WTC11 (cell line): ENCODE measurements at places on chromosomes 16 and 17.

GRCh38 chr17:76562734-76563148 is 22.9 kb downstream of the PRCD start:
- H3K4me3 ChIP-seq = no peak overlapping the region; the same call in 1 of the 2 replicates
- no peaks in the 10 kb centered on the region for H3K27me3 ChIP-seq
- no peak for DNase-seq
- H3K36me3 ChIP-seq = peaks cover 74% of the 10 kb centered on the region
- H3K27ac ChIP-seq = peak overlapping the region; percentile 77

DNA sequence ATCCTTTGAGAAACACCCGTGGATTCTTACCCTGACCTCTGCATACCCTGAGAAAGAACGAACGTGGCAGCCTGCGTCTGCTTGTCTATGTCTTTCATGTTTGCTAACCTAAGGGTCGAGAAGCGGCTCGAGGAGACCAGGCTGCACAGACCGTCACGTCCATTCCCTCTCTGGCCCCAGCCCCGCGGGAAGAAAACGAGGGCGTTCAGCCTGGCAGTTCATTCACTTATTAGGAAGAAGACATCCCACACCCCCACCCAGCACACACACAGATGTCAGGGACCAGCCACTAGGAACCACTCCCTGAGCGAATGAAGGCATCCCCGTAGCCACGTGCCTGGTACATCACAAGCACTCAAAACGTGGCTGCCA is 655 bp upstream of the MTHFSD start:
- H3K36me3 ChIP-seq = no peaks in the 10 kb centered on the region
- H3K4me3 ChIP-seq = peak overlapping the region; percentile 94
- DNase-seq = no peak
- H3K27me3 ChIP-seq = no peaks in the 10 kb centered on the region; the same call in 1 of the 2 replicates
- peaks cover 9% of the 10 kb centered on the region; the same call in 1 of the 2 replicates for H3K4me1 ChIP-seq

GRCh38 chr17:5249615-5250014 is 15.0 kb upstream of the SCIMP start:
- H3K36me3 ChIP-seq = no peaks in the 10 kb centered on the region
- H3K27me3 ChIP-seq = no peaks in the 10 kb centered on the region
- H3K4me1 ChIP-seq = peaks cover 5% of the 10 kb centered on the region; the same call in 1 of the 2 replicates
- H3K27ac ChIP-seq = no peak overlapping the region
- H3K4me3 ChIP-seq = no peak overlapping the region

GRCh38 chr17:29807520-29808361 is 122.3 kb downstream of the SSH2 start:
- no peak overlapping the region for H3K4me3 ChIP-seq
- peak; percentile 62 for DNase-seq
- no peak overlapping the region for H3K27ac ChIP-seq
- no peaks in the 10 kb centered on the region for H3K27me3 ChIP-seq
- peaks cover 6% of the 10 kb centered on the region; the same call in 1 of the 2 replicates for H3K4me1 ChIP-seq

DNA sequence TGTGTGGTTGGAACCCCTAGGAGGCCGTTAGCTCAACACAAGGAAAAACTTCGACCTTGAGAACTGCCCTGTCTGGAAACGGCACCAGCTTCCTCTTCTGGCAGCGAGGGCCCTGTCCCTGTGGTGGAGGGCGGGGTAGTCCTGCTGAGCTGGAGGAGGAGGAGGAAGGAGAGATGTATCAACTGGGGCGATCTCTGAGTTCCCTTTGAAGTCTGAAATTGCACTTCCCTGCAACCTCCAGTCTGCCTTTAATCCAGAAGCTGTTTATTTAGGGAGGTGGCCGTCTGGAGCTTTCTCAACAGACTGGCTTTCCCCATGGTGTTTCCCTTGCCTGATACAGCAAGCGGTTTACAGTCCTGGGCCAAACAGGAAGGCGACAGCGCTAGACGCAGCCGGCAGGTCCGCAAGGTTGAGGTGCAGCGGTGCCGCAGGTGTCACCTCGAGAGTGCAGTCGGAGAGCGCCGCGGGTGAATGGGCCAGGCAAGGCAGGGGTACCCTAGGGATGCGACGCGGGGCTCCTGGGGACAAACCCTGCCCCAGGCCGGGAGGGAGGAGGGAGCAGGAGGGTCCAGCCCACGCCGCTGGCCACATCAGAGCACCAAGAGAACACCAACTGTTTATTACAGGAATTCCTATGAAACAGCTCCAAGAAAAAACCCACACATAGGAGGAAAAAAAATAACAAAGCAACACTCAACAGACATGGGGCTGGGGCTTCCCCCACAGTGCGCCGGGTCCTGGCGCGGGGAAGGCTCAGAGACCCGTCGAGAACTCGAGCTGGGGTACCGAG is 11.4 kb upstream of the MRPS23 start:
- peaks cover 40% of the 10 kb centered on the region for H3K27me3 ChIP-seq
- H3K36me3 ChIP-seq = no peaks in the 10 kb centered on the region
- DNase-seq = peak; percentile 58
- peak overlapping the region; percentile 79 for H3K4me3 ChIP-seq

DNA sequence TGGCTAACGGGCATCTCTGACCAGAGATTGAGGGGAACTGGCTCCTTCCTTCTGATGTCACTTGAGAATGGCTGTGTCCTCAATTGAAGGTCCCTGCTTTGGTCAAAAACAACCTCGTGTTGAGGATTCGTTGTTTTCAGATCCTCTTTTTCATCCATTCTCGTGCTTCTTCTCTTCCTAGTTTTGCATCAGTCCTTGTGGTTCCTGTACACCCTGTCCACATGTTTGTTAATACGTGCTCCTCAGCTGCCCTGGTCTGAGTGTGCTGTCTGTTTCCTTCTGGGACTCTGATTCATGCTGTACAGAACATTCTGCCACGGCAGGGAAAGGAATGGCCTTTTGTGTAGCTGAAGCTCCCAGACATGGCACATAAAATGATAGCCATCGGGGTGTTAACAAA is 863.2 kb upstream of the GOT2 start:
- peaks cover 7% of the 10 kb centered on the region; the same call in 1 of the 2 replicates for H3K4me1 ChIP-seq
- DNase-seq = no peak
- H3K36me3 ChIP-seq = no peaks in the 10 kb centered on the region
- no peak overlapping the region for H3K4me3 ChIP-seq
- no peak overlapping the region for H3K27ac ChIP-seq

- H3K27ac ChIP-seq = no peak overlapping the region
- H3K4me1 ChIP-seq = peaks cover 10% of the 10 kb centered on the region; the same call in 1 of the 2 replicates
- peak; percentile 42 for DNase-seq
- peak overlapping the region; percentile 20; the same call in 1 of the 2 replicates for H3K4me3 ChIP-seq
- H3K36me3 ChIP-seq = no peaks in the 10 kb centered on the region
- peaks cover 39% of the 10 kb centered on the region for H3K27me3 ChIP-seq
Observed at GRCh38 chr17:12667299-12667958, 1.7 kb downstream of the MYOCD start.

- no peak overlapping the region for H3K4me3 ChIP-seq
- H3K27me3 ChIP-seq = peaks cover 3% of the 10 kb centered on the region; the same call in 1 of the 2 replicates
- peaks cover 7% of the 10 kb centered on the region for H3K36me3 ChIP-seq
- DNase-seq = no peak
- no peak overlapping the region for H3K27ac ChIP-seq
Observed at GRCh38 chr17:32901743-32902142, 24.8 kb upstream of the MYO1D start.

DNA sequence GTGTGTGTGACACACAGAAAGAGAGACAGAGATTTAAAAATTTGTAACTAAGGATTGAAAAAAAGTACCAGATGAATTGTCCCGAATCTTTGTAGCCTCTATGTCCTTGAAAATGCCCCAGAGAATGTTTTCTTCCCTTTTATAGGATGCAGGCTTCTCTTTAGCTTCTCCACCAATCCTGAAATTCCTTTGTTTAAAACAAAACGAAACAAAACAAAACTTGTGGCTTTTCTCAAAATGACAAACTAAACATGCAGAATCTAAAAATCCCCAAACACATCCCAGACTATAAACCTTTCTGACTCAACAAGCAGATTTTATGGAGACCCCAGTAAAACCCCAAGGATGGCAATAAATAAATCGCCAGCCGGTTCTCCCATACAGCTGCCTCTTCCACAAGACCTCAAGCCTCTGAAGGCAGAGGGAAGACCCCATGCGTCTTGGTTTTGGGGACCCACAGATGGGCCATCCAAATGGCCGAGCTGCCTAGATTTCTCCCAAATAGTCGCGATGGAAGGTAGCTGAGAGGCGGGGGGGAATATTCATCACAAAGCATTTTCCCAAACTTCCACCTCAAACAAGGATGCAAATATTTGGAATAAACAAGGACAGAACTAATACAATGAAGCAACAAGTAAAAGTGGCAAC is 269.5 kb upstream of the FOXF1 start:
- no peak for DNase-seq
- H3K27ac ChIP-seq = no peak overlapping the region
- H3K36me3 ChIP-seq = no peaks in the 10 kb centered on the region
- peaks cover 28% of the 10 kb centered on the region for H3K4me1 ChIP-seq
- no peaks in the 10 kb centered on the region for H3K27me3 ChIP-seq
- no peak overlapping the region for H3K4me3 ChIP-seq

- DNase-seq = no peak
- H3K4me1 ChIP-seq = peaks cover 5% of the 10 kb centered on the region
- H3K4me3 ChIP-seq = no peak overlapping the region
- no peaks in the 10 kb centered on the region for H3K36me3 ChIP-seq
- H3K27me3 ChIP-seq = no peaks in the 10 kb centered on the region
- no peak overlapping the region for H3K27ac ChIP-seq
Observed at GRCh38 chr17:33977729-33978514, 277.2 kb upstream of the CCL2 start.

DNA sequence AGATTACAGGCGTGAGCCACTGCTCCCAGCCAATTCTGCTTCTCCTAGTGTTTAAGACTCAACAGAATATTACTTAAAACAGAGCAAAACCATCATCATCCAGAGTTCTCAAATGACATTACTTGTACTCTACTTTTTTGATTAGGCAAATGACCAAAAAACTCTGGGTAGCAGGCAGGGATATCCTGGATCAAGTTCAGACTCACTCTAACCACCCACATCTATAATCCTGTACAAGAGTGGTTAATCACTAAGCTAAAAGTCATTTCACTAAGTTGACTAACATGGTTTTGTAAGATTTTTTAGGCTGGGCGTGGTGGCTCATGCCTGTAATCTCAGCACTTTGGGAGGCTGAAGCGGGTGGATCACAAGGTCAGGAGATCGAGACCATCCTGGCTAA is 6.8 kb downstream of the NAE1 start:
- peaks cover 66% of the 10 kb centered on the region for H3K36me3 ChIP-seq
- no peak for DNase-seq

- H3K4me1 ChIP-seq = peaks cover 25% of the 10 kb centered on the region
- peaks cover under 1% of the 10 kb centered on the region; the same call in 1 of the 2 replicates for H3K36me3 ChIP-seq
- no peak overlapping the region for H3K27ac ChIP-seq
- no peak for DNase-seq
- H3K27me3 ChIP-seq = no peaks in the 10 kb centered on the region
Observed at GRCh38 chr16:4055748-4056147, 60.5 kb downstream of the ADCY9 start.

DNA sequence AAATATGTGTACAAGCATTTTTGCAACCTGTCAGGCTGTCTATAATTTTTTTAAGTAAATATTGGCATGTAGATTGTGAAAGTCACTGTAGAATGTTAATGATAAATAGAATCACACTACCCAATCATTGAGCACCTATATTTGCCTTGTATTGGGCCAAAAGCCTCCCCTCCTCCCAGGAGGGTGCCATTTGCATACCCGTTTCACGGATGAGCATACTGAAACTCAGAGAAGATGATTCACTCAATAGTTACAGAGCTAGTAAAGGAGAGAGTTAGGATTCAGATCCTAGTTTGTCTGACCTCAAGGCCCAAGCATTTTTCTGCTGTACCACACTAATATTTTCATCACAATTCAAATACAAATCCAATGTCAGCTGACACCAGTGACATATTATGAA is 299.7 kb upstream of the CDH11 start:
- no peak for DNase-seq
- H3K27me3 ChIP-seq = no peaks in the 10 kb centered on the region
- H3K4me3 ChIP-seq = no peak overlapping the region

GRCh38 chr17:16934836-16935235 is 37.1 kb downstream of the TNFRSF13B start:
- no peaks in the 10 kb centered on the region for H3K36me3 ChIP-seq
- H3K27me3 ChIP-seq = no peaks in the 10 kb centered on the region
- H3K27ac ChIP-seq = no peak overlapping the region
- DNase-seq = peak; percentile 5

DNA sequence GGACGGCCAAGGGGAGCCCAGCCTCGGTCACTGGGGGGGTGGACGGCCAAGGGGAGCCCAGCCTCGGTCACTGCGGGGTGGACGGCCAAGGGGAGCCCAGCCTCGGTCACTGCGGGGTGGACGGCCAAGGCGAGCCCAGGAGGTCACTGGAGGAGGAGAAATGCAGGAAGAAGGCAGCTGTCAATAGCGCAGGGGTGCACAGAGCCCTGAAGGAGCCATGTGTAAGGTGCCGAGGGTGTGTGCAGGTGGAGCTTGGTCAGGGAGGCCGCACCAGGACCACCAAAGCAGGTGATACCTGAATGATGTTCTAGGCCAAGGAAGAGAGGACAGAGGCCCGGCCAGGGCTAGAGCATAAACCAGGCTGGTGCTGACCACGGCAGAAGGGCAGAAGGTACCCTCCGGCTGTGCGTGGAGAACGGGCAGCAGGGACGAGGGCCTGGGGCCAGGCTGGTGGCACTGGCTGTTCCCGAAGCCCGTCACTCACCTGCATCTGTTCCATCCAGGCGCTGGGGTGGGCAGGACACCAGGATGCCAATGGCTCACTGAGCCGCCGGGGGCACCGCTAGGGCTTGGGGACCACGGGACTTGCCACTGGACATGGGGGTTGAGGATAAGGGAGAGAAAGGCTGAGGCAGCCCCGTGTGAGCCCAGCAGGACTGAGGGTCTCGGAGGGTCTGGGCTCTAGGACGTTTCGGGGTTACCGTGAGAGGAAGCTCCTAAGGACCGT is 5.9 kb upstream of the CCDC57 start:
- DNase-seq = no peak
- H3K27ac ChIP-seq = no peak overlapping the region
- no peaks in the 10 kb centered on the region for H3K36me3 ChIP-seq
- 0 out of 2 replicates have a peak, but pooled peaks cover under 1% of the 10 kb centered on the region for H3K4me1 ChIP-seq
- peaks cover 33% of the 10 kb centered on the region for H3K27me3 ChIP-seq

- DNase-seq = peak; percentile 48
- no peaks in the 10 kb centered on the region for H3K4me1 ChIP-seq
- no peak overlapping the region for H3K4me3 ChIP-seq
- peaks cover 19% of the 10 kb centered on the region for H3K27me3 ChIP-seq
Observed at GRCh38 chr17:34562387-34562786, 17.0 kb upstream of the TMEM132E start.
